ENCODE measurements at places on chromosomes 1 and 21.

DNA sequence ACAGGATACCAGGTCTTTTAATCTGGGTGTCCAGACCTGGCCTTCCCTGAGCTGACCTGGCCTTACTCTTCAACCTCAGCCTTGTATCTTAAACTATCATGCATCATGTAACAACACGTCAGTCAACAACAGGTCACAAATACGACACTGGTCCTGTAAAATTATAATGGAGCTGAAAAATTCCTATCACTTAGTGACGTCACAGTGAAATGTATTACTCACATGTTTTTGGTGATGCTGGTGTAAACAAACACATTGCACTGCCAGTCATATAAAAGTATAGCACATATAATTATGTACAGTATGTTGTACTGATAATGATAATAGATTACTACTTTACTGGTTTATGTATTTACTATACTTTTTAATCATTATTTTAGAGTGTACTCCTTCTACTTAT is 31.5 kb downstream of the ESRRG start:
- no peak for DNase-seq

- DNase-seq, result no peak
Observed at GRCh38 chr1:47564570-47564969, 126.7 kb downstream of the FOXD2 start.

DNA sequence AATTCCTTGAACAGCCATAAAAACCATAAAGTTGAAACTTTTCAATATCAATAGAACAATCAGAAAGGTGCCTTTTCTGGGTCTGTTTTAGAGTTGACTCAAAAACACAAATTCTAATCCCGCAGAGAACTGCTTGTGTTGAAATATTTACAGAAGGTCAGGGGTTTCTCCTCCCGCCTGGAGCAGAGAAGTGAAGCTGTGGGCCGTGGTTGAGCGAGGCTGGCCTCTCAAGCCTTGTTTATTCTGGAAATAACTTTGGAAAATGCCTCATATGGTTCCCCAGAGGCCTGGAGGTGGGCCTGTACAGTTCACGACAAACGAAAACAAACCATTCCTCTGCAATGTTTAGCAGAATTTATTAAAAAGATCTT is 90.8 kb upstream of the ERRFI1 start:
- DNase-seq, result no peak

- DNase-seq, result no peak
Observed at GRCh38 chr1:92877792-92878191, 46.0 kb downstream of the RPL5 start.

GRCh38 chr1:161869291-161869690 is 103.2 kb downstream of the ATF6 start:
- no peak for DNase-seq
